Cortex of kidney (tissue), 1 donor: ENCODE measurements at places on chromosomes 3 and 15.

GRCh38 chr15:65638681-65639089, 16.9 kb downstream of the SLC24A1 start:
- no peak for DNase-seq

- DNase-seq = no peak
Measured at GRCh38 chr3:25597535-25598101, 67.1 kb downstream of the TOP2B start.

GRCh38 chr3:34983631-34984030, 655.7 kb upstream of the ARPP21 start:
- DNase-seq = no peak

DNA sequence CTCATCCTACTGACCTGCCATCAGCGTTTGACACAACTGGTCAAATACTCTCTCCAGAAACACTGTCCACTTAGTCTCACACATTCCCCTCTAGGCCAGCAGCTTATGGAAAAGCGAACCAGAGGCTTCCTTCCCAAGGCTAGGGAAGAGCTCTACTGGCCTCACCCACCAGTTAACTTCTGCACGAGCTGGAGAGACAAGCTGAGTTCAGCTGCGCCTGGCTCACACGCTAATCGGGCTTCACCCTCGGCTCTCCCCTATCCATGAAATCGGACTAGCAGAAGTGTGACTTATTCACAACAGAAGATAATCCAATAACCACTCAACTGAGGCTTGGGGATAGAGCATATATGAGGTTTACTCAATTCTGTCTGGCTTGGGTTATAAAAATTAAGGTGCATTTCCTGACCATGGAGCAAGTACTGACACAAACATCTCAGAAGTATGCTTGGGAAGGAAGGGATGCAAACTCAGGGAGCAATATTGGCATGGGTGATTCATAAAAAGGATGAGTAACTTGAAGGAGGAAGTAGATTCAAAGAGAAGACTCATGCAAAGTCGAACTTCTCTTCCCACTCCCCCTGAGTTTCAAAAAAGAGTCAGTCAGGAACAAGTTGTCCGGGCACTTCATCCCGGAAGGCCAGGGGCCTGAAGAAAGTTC, 73.1 kb downstream of the XXYLT1 start:
- no peak for DNase-seq

- no peak for DNase-seq
Measured at GRCh38 chr15:26711445-26711844, 61.4 kb downstream of the GABRB3 start.

GRCh38 chr3:171811913-171812335, 1.6 kb upstream of the PLD1 start:
- DNase-seq = no peak

DNA sequence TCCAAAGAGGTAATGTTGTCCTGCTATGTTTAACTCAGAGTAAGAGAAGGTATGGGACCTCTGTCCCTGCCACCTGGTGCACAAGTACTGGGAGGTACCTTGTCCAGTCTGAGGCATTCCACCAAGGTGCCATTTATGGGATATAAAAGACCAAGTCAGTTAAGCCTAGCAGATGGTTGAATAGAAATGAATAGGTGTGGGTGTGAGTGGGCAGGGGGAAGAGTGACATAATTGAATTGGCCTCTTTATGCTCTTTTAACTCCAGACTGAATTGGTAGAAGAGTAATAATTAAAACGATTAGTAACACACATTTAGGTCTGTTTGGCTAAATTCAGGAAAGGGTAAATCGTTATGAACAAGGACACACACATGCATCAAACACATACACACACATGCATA, 562 bp downstream of the ADGRG7 start:
- DNase-seq = no peak

GRCh38 chr15:34338347-34338746, 766 bp upstream of the SLC12A6 start:
- no peak for DNase-seq

DNA sequence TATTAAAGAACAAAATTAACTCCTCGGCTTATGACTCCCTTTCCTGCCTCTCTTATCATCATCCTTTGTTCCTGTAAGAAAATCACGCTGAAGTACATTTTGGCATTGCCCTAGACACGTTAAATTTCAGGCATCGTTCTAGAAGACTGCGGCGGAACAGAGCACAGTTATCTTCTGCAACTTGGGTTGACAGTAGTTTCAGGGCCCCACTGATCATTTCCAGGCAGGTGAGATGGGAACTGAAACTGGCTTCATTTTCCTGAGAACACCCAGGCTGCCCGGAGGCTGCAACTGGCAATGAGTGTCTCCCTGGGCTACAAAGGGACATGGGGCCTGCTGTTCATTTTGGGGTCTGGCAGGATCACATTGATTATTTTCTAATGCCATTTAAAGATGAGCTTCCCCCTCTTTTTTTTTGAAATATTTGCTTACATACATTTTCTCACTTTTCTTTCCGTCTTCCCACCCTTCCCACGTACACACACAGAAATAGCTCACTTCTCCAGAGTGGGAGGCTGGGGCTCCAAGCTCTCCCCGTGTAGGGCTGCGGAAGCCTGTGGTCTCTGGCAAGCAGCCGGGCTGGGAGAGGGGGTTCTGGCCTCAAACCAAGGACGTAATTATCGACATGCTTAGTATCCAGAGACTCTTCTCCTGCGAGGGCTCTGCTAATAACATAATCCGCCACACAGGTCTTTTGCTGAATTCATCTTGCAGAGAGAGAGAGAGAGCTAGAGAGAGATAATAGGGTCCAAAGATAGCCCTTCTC, 267.4 kb downstream of the ABHD5 start:
- no peak for DNase-seq

GRCh38 chr3:40258555-40258954, 51.0 kb upstream of the EIF1B start:
- DNase-seq = no peak

GRCh38 chr15:40877694-40878093, 3.7 kb upstream of the RHOV start:
- DNase-seq = no peak

DNA sequence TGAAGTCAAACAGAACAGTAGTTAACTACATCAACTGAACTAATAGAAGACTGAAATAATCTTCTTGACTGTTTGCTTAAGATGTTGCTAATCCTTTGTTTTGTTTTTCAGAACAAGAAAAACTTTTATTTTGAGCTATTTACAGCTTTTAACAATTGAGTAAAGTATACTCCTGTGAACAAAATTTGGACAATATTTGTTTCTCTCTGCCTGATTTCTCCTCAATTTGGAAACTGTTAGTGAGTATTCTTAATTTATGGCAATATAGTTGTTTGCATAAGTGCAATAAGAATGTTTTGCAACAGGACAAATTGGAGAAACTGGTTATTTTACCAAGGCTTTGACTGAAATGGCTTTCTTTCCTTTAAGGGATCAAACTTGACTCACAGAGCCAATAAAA, 36.5 kb upstream of the ENTPD3 start:
- DNase-seq = no peak

GRCh38 chr15:67121644-67122605, 56.5 kb downstream of the SMAD3 start:
- no peak for DNase-seq

GRCh38 chr3:139355891-139356290, 12.1 kb downstream of the MRPS22 start:
- DNase-seq = no peak

- DNase-seq = no peak
Measured at GRCh38 chr3:34264337-34265041, 466.1 kb downstream of the PDCD6IP start.

DNA sequence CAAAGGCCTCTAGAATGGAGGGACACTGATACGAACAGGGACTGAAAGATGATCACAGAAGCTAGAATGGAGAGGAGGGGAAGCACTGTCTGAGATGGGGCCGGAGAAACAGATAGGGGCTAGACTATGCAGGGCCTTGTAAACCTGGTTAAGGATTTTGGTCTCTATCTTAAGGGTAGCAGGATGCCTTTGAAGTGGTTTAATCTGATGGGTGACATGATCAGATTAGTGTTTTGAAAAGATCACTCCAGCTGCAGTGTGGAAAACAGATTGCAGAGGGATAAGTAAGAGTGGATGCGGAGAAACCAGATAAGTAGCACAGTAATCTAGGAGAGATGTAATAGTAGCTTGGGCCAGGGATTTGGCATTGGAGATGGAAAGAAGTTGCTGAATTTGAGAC, 108.1 kb downstream of the RSRC1 start:
- DNase-seq = no peak

DNA sequence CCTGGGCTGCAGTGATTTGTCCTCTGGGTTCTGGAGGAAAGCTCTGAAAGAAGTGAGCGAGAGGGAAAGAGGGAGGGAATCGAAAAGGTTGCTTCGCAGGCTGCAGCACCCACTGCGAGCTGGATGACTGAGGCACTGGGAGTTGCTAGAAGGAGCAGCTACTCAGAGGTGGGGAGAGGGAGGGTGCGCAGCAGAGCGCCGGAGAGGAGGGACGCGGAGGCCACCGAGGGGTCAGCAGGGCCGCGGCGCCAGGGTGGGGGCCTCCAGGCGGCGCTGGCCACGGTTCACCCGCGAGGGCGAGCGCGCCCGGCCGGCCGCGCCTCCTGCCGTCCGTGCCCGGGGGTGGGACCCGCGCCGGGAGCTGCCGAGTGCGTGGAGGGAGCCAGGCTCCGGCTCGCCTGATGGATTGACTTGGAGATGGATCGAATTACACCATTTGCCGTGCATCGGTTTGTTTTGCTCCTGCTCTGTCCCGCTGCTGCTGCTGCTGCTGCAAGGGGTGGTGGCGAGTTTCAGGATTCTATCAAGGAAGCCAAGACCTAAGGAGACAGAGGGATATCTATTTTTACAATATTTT, at the start of gene SEMA6D:
Gene SEMA6D, plus strand, starts transcription at position 470 of the 577 bp plus-strand sequence. CDS start 42,294 bp downstream, outside the sequence.
- no peak for DNase-seq

GRCh38 chr3:23738944-23739343, 66.8 kb upstream of the UBE2E1 start:
- no peak for DNase-seq

- no peak for DNase-seq
Measured at GRCh38 chr3:45171283-45171682, 25.1 kb upstream of the CDCP1 start.

- DNase-seq = no peak
Measured at GRCh38 chr15:63907521-63907920, 73.8 kb upstream of the HERC1 start.

DNA sequence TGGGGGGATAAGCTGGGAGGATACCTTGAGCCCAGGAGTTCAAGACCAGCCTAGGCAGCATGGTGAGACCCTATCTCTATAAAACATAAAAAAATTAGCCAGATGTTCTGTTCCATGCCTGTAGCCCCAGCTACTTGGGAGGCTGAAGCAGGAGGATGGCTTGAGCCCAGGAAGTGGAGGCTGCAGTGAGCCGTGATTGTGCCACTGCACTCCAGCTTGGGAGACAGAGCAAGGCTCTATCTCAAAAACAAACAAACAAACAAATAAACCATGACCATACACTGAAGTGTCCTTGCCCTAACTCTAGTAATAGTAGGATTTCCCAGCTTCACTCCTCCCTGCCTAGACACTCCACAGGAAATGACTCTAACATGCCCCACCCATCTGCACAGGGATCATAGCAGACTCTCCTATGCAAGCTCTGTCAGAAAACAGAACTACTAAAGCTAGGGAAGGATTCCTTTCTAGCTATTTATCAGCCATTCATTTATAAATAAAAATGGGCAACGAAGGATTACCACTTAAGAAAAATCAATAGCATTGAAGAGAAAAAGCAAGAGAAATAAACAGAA, 4.6 kb downstream of the ERICH6 start:
- no peak for DNase-seq

DNA sequence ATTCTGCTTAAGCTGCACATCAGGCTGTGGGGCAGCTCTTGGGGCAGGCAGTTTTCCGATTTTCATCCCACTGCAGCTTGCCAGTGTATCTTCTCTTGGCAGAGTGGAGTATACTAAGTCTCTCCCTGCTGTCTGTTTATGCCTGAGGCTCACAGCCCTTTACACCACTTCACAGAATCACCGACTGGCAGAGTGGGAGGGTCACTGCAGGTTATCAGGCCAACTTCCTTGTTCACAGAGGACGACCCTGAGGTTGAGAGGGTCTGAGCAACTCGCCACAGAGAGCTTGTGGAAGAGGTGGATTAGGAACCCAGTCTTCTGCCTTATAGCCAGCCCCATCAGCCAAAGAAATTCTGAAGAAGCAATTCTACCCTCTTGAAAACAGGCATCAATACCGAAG, 30.9 kb downstream of the KIF9 start:
- no peak for DNase-seq

DNA sequence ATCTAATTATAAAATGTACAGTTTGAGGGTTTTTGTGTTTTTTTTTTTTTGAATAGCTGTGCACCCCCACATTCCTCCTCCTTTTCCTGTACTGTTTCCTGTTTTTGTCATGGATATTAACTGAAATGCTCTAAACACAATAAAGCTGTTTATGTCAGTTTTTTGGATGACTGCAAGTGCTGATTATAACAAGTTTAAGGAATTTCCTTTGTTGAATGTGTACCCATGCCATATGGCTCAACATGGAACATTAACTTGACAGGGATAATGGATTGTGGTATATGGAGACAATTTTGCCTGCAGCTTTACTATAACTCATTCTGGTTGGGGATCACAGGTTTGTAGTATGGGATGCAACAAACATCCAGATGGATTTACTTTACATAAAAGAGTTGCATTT, 216.4 kb downstream of the TCF12 start:
- no peak for DNase-seq

DNA sequence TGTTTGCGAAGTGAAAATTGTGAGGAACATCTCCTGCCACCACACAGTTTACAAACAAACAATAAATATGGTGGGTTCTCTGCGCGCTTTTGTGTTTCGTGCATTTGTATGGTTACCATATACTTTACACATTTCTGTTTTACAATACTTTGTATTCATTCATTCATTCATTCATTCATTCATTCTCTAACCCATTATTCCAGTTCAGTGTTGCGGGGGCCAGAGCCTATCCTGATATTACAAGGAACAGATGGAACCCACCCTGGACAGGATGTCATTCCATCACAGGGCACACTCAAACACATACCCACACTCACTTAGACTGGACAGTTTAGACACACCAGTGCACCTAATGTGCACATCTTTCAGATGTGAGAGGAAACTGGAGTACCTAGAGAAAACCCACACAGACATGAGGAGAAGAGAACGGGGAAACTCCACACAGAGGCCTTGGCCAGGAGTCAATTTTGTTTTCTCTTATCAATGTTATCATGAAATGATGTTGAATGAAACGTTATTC, 160.5 kb downstream of the FNDC3B start:
- no peak for DNase-seq

DNA sequence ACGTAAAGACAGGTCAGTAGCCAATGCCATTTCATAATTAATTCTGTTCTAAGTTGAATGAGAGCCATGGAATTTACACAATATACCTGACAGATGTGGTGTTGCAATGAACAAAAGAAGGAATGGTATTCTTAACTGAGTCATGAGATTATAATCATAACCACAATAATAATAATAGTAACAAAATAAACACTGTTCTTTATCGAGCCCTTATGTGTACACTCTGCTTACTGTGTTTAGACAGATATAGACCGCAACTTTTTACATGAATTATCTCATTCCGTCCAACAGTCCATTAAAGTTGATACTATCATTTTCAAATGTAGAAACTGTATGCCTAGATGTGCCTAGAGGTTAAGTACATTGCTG, 28.2 kb upstream of the SCAANT1 start:
- DNase-seq = no peak
